Left renal cortex interstitium (tissue), 4 donors: ENCODE measurements at places on chromosomes 11 and 22. TPM values are rescaled to one million over a fixed set of nuclear protein-coding genes. Genes with fewer than 3 reads are reported as not detected.

Gene PATE4
- polyA plus RNA-seq = not detected

DNA sequence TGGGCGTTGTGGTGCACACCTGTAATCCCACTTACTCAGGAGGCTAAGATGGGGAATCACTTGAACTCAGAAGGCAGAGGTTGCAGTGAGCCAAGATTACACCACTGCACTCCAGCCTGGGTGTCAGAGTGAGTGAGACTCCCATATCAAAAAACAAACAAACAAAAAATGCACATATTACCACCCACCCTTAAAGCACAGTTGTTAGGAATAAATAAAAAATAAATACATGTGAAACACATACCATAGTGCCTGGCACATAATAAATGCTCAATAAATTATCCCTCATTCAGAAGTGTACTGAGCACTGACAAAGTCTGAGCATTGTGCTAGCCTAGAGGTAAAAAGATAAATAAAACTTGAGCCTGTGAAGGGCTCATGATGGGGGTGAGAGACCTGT is 9.0 kb upstream of the JAML start:
- no peak for DNase-seq

DNA sequence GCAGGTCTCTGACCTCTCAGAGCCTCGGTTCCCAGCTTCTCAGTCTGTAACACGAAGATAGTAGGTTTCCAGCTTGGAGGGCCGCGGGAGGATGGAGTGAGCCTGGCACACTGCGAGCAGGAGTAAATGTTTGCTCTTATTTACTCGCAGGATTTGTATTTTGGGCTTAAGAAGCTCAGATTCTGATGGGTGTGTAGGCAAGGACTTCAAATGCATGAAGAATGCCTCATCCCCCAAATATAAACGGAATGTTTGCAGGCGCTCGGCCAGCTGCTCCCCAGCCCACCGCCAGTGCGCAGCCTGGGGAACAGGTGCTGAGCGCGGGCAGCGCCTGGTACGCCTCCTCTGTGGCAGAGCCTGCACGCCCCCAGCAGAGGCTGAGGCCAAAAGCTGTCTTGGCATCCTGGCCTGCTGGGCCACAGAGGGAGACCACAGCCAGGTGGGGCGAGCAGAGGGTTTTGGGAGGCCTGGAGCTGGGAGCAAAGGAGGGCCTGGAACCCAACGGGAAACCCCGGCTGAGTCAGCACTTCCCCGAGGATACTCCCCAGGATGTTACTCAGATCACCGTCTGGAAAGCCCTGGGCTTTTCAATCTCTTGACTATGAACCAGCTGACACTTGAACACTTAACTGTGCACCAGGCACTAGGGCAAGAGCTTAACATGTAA is 9.4 kb downstream of the EHD1 start:
- no peak for DNase-seq

DNA sequence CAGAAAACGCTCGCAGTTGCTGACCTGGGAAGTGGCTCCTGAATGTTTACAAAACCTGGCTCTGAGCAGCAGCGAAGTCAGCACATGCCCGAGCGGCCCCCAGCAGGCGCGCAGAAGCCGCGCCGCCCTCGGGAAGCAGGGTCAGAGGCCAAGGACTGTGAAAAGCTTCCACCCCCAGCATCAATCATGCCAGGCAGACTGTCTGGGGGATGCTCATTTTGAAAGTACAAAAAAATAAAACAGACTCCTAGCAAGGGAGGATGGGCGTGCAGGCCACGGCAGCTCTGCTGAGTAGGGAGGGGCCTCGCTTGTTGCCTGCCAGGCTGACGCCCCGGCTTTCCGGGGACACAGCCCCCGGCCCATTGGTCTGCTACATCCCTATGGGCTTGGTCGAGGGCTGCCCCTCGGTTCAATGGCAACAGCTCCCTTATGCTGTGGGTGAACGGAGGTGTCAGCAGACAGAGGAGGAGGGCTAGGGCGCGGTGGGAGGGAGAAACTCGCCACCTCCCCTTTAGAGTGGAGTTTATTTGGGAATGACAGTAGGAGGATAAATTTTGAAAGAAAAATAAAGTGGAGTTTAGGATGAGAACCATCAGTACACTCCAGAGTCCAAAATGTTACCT is 37.7 kb upstream of the GNB1L start:
- no peak for DNase-seq
